HepG2 (cell line): ENCODE measurements at places on chromosomes 3 and 15. TPM values are rescaled to one million over a fixed set of nuclear protein-coding genes. Genes with fewer than 3 reads are reported as not detected.

DNA sequence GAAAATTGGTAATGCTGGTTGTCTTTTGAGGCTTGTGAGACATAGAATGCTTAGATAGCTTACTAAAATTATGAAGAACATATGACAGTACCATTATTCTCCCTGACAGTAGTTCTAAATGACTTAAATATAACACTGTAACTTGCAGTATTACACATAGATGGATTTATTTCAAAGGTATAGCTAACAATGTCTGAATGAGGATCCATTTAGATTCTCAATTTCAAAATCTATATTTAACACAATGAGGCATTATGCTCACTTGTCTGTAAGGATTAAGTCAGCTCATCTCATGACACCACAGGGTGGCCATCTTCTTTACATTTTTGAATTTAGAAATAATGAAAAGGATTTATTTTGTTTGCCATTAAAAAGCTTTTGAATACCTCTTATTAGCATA is 108.4 kb downstream of the CCNL1 start:
- no peak for DNase-seq

- no peak for DNase-seq
Measured at GRCh38 chr3:126970101-126970500, 12.8 kb upstream of the PLXNA1 start.

GRCh38 chr3:142998439-142998838 is 2.9 kb upstream of the U2SURP start:
- no peak for DNase-seq

DNA sequence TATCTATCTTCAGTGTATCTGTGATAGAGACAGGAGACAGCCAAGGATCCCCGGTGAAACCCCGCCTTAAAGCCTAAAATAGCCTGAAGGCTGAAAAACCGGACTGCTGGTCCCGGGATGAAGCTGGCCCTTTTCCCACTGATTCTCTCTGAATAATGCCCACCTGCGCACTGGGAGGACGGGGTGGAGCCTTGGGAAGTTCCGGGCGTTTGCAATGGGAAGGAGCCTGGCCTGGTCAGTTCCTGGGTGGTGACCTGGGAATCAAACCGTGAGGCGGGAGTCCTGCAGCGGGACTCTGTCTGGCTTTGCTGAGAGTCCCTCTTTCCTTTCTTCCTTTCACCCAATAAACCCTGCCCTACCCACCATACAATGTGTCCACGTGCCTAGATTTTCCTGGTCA is 157.9 kb downstream of the C3orf38 start:
- DNase-seq, result no peak

DNA sequence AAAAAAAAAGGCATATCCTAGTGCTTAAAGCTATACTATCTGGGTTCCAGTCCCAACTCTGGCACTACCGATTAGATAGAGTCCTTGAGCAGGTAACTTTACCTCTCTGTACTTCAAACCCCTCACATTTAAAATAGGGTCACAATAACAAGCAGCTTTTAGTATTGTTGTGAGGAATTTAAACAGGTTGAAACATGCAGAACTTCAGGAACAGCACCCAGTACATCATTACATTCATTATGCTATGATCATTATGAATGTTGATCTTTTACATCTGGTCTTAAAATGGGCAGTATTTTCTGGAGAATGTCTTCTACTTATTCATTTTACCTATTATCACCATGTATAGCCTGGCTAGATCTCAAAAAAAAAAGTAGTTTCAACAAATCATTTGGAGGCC is 176.1 kb upstream of the CCDC54 start:
- DNase-seq, result no peak

DNA sequence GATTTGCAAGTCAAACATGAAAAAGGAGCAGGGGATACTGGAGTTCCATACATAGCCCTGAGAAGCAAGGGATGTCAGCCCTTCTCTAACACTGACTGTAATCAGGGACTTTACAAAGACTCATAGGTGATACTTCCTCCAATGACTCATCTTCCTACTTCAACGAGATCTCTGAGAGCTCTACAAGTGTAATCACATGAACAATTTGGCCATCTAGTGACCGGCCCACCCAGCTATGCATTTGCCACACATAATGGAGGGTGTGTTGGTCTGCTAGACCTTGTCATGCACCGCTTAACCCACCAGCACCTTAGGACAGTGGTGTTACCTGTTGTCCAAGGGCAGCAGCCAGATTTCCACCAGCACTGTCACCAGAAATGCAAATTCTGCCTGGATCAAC is 75.3 kb downstream of the NCEH1 start:
- no peak for DNase-seq

GRCh38 chr3:167166594-167167253 is 213.4 kb downstream of the ZBBX start:
- no peak for DNase-seq

GRCh38 chr3:135869439-135870105 is 96.0 kb upstream of the PPP2R3A start:
- no peak for DNase-seq

- DNase-seq, result no peak
Measured at GRCh38 chr3:65810302-65810701, 228.4 kb downstream of the MAGI1 start.

- DNase-seq, result no peak
Measured at GRCh38 chr15:87939848-87940457, 316.6 kb downstream of the NTRK3 start.

DNA sequence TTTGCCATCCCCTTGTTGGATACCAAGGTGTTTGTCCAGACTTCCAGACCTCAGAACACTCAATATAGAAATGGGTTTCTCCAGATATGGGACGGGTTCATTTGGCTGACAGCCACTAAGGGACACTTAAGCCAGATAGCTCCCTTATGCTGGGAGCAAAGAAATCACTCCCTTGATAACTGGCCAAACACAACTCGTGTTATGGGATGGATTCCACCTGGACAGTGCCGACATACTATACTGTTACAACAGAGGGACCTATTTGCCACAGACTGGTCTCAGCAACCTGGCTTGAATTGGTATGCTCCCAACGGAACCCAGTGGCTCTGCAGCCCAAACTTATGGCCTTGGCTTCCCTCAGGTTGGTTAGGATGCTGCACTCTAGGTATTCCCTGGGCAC is 114.0 kb upstream of the PLCL2 start:
- no peak for DNase-seq

DNA sequence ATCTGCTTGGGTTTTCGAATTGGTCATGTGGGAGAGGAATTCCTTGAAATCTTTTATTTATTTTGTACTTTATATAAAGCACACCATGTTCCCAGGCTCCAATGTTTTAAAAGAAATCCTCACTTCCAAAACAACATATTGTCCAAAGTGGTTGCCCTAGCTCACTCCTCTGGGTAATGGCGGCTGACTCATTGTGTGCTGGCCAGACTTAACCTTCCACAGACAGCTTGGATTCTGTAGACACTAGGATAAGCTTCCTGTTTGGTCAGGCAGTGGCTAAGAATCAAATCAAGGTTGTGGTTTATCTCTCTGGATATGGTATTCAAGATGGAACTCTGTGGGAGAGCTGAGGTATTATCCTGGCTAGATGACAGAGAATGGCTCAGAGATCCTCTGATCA is 55.8 kb upstream of the FAM98B start:
- DNase-seq, result peak; percentile 13

DNA sequence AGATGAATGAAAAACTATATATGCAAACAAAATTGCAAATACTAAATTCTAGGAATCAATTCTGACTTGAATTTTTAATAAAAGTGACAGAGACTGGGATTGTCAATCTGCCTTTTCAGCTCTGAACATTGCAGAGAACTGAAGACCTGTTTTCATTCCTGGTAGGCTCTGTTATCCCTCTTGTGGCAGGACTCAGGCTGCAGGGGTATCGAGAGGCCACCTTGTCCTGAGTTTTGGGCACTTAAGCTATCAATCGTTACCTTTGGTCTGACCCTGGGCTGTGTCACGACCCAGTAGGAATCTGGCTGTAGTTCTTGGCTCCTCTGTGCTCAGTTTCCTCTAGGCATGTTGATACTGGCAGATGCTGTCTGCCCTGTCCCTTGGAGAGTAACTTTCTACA is 238.0 kb downstream of the CACNA2D3 start:
- DNase-seq, result no peak

Gene MFN1
- total RNA-seq, result 37.5 and 58.4 TPM in 2 replicates

Gene SGO1
- 16.1 and 23.8 TPM in 2 replicates for total RNA-seq

Gene IGSF10
- total RNA-seq, result not detected in 2 replicates

Gene PLA2G4F
- not detected in 2 replicates for total RNA-seq

Gene CHD2
- 47.3 and 54.1 TPM in 2 replicates for total RNA-seq

Gene CLDN1
- 28.4 and 42.7 TPM in 2 replicates for total RNA-seq

Gene CISH
- 0.73 and 0.91 TPM in 2 replicates for total RNA-seq

Gene MESP1
- not detected in 2 replicates for total RNA-seq

Gene BFSP2
- total RNA-seq, result not detected in 2 replicates

Gene MLF1
- 1.0 and 1.9 TPM in 2 replicates for total RNA-seq

Gene PPM1L
- total RNA-seq, result 1.4 TPM in 2 replicates

Gene CPEB1
- total RNA-seq, result 0.07 TPM in 1 of 2 replicates, not detected in the other

Gene LRRN1
- not detected in 2 replicates for total RNA-seq

Gene CD200R1
- not detected in 2 replicates for total RNA-seq

Gene CHRD
- total RNA-seq, result 3.4 and 22.2 TPM in 2 replicates
